HAP-1 (cell line): ENCODE measurements at places on chromosomes 4 and X.

DNA sequence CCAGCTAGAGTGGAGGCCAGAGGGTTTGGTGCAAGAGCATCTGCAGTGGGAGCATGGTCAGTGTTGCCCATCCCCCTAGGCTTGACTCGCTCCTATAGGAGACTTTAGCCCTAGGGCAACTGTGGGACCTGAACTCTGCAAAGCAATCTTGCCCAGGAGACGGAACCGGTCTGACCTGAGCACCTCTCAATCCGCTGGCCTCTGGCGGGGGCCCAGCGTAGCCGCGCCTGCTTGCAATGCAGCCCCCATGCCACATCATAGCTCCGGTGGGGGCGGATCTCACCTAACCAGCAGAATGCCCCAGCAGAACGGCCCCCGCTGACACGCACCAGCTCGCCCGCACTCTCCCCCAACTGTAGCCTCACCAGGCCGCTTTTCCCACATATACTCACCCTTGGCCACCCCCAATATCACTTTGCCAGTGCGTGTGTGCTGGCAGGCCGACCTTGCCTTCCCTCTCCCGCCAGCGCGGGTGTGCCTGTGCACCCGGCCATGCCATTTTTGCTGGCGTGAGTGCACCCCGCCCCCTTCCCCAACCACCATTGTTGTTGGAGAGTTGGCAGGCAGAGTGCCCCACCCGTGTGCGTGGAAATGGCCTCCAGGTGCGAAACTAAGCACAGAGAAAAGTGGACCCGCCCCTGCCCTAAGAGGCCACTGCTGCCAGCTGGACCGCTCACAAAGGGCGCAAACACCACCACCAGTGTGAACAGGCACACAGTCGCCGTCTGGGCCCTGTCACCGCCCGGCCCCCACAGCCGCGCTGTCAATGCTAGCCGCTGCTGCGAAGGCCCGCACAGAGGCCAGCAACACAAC is 5.8 kb downstream of the BEX4 start:
- no peak for DNase-seq

DNA sequence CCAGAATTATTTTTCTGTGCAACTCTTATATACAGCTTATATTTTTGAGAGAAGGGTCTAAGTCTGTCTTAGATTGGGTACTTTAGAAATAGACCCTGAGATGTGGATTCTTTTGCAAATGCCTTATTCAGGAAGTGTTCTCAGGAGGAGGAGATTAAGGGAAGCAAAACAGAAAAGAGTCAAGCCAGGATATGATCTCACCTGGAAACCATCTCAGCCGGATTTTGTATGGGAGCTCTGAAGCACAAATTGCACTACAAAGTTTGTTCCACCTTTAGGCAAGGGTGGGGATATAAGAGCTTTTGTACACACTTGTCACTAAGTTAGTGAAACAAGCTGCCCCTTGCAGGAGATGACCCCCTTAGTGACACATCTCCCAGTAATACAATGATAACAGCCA is 121.2 kb upstream of the GRPR start:
- DNase-seq, result no peak

GRCh38 chr4:45363931-45364330 is 637.6 kb upstream of the GNPDA2 start:
- DNase-seq, result no peak

GRCh38 chrX:387729-388128 is 1.0 kb upstream of the PPP2R3B start:
- DNase-seq, result no peak

DNA sequence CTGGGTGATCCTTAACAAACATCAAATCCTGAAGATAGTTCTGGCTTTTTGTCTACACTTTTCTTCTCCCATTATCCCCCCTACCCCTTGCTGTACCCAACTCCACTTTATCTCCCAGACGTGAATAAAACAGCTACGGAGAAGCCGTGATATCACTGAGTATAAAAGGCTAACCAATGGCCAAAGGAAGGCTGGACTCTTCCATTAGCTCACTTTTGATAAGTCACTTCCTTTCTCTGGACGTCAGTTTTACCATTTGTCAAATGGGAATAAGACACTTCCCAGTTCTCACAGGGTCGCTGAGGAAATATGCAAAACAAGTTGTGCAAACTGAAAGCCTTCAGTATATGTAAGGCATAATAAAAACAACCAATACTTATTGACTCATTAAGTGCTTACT is 38.6 kb upstream of the EDA2R start:
- DNase-seq, result no peak

GRCh38 chr4:155908187-155909139 is 5.0 kb downstream of the TDO2 start:
- no peak for DNase-seq

DNA sequence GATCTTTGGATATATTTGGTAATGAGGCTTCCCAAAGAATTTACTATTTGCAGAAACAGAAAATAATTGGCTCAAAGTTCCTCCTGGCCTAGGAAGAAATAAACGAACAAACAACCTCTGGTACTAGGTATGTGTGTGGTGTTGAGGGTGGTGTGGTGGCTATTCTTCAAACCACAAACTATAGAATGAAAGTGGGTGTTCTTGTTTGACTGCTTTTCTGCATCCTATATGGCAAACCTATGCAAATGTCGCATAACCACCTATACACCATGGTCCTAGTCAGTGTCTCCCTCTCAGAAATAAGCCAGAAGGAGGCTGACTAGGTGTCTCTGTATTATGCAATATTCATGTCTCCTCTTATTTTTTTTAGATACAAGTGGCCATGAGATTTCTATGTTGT is 106.6 kb upstream of the PCDH18 start:
- no peak for DNase-seq

DNA sequence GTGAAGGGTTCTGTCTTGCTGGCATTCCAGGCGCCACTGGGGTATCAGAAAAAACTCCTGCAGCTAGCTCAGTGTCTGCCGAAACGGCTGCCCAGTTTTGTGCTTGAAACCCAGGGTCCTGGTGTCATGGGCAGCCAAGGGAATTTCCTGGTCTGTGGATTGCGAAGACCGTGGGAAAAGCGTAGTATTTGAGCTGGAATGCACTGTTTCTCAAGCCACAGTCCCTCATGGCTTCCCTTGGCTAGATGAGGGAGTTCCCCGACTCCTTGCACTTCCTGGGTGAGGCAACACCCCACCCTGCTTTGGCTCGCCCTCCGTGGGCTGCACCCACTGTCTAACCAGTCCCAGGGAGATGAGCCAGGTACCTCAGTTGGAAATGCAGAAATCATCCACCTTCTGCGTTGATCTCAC is 40.1 kb downstream of the NOP14 start:
- DNase-seq, result no peak

DNA sequence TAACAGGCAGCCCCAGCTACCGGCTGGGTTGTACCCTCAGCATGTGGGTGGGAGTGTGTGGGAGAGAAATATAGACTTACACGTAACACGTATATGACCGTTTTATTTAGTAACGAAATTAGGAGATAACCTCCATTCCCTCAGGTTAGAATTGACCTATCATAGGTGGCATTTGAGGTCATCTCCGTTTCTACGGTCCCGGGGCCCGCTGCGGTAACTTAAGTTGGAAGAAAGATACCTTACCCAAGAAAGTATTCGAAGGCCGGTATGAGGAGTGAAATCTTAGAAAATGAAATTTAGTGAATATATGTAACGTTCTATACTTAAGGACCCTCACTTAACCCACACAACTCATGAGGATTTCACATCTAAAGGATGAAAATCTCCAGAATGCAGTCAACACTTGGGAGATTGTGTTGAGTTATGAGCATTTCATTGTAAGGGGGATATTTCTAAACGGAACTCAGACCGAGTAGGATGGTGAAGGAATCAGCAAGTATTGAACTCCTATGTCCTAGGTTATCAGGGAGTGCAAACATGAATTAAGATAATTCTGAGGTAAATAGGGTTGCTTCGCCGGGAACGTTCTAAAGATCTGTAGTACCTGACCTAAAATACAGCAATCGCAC is 891 bp downstream of the CISD2 start:
- DNase-seq, result no peak

DNA sequence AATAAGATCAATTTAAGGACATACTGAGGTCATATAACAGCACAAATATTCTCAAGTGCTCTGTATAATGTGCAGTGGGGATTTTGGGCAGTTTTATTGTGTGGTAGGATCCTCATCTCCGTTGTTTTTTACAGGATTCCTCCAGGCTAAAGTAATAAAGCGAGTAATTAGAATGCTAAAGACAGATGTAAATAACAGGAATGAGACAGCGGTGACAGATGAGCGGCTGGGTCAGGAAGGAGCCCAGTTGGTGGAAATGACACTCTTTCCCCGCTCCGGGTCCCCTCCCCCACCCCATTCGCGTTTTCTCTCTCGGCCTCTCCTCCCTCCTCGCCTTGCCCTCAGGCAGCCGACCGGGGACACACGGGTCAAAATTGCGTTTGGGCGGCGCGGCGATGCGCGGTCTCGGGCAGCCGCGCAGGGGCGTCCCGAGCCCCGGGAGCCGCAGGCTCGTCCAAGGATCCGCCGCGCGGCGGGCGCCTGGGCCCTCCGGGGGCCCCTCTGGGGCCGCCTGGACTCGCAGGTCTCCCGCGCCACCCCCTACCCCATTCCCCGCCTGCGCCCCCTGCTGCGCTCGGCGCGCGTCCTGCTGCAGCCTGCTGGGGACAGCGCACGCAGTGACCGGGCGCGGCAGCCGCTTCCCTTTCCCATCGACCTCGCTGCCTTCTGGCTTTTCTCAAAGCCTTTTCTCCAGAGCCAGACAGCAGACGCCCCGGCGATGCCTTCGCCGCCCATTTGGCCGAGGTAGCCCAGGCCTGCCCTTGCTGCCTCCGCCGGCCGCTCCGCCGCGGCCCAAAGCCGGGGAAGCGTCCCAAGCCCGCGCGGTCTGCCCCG is 16.2 kb downstream of the POU4F2 start:
- DNase-seq, result peak; percentile 39

DNA sequence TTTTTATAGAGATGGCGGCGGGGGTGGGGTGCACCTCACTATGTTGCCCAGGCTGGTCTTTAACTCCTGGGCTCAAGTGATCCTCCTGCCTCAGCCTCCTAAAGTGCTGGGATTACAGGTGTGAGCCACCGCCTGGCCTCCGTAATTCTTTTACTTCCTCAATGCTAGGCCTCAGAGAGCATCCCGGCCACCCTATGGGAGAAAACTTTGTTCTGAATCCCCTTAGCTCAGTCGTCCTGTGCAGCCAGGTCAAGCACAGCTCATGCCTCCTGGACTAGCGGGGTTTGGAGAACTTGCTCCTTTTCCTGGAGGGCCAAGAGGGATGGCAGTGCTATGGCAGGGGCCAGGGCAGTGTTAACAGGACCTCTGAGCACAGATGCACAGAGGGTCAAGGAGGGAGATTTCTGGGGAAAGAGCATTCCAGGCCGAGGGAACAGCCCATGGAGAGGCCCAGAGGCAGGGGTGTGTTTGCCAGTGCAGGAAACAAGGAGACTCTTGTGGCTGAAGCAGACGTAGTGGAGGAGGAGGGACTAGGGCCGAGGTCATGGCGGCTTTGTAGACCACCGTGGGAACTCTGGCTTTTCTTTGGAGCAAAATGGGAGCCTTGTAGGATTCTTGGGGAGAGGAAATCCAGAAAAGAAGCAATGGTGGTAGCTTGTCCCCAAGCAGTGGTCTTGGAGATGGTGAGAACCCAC is 9.8 kb upstream of the TNIP2 start:
- no peak for DNase-seq

- no peak for DNase-seq
Measured at GRCh38 chr4:122671919-122672490, 51.1 kb upstream of the IL21 start.

- DNase-seq, result no peak
Measured at GRCh38 chr4:150821641-150822040, 193.4 kb downstream of the LRBA start.

DNA sequence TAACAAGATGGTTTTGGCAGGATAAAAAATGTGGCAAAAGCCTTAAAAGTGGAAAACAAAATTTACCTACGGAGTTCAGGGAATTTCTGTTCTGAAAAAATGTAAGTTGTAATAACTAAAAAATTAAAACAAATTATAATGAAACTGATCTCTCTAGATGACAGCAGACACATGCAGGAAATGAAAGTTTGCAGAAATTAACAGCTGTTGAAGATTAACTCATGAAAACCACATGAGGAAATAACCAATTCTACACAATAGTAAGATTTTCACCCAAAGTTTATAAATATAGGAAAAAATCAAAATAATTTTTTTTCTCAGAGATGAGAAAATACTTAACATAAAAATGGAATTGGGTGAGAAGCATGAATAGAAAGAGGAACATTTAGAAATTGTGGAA is 47.5 kb upstream of the UGT2B15 start:
- no peak for DNase-seq

GRCh38 chr4:87007528-87008446 is 73.0 kb downstream of the AFF1 start:
- peak; percentile 79 for DNase-seq

- DNase-seq, result no peak
Measured at GRCh38 chr4:53622739-53623151, 31.5 kb upstream of the LNX1 start.

DNA sequence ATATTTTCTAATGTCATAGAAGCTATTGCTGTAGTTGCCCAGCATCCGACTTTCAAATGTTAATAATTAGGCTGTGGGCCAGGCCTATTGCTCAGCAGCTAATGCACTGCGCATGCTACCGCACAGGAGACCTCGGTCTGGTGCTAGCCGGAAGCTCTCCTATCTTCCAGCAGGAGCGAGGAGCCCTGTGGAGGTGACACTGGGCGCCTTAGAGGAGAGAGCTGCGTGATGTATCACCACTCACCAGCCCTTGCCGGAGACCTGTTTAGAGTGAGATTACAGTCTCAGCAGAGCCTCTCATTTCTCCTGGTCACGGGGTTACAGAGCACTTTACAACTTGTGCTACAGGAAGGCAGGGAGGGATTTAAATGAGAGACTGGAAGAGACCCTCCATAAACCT is 31.1 kb upstream of the MID1IP1 start:
- no peak for DNase-seq

- DNase-seq, result no peak
Measured at GRCh38 chrX:134793978-134794377, 135.7 kb upstream of the PLAC1 start.

DNA sequence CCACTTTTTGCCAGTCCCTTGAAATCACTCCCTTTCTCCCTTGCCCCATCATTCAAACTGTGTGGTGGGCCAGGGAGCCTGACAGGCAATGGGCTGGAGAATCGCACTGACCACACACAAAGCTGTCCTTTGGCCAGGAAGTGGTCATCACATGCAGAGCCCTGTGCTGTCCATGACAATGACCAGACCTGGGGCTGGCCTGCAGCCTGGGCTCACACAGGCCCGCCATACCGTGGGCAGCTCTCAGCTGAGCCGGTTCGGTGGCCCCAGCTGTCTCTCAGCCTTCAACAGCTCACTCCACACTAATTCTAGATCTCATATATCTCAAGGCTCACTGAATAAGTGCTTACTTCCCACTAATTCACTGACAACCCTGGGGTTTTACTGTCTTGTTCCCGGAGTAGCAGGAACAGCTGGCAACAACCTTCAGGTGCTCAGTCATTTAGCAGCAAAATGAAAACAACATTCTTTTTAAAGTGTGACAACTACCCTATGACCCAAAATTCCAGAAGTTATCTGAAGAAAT is 48.0 kb downstream of the USP46 start:
- DNase-seq, result no peak

GRCh38 chr4:107930821-107931774 is at the start of gene CYP2U1:
Gene CYP2U1 (plus strand): TSS chr4:107931549. CDS start chr4:107931644, 95 bp downstream.
- peak; percentile 77 for DNase-seq

GRCh38 chr4:138861135-138861534 is 154.4 kb upstream of the NOCT start:
- no peak for DNase-seq

- no peak for DNase-seq
Measured at GRCh38 chr4:140115140-140115539, 38.8 kb downstream of the MAML3 start.
